Thymus (tissue), 14 donors: ENCODE measurements at places on chromosomes 12 and 14. TPM values are rescaled to one million over a fixed set of nuclear protein-coding genes. Genes with fewer than 3 reads are reported as not detected.

DNA sequence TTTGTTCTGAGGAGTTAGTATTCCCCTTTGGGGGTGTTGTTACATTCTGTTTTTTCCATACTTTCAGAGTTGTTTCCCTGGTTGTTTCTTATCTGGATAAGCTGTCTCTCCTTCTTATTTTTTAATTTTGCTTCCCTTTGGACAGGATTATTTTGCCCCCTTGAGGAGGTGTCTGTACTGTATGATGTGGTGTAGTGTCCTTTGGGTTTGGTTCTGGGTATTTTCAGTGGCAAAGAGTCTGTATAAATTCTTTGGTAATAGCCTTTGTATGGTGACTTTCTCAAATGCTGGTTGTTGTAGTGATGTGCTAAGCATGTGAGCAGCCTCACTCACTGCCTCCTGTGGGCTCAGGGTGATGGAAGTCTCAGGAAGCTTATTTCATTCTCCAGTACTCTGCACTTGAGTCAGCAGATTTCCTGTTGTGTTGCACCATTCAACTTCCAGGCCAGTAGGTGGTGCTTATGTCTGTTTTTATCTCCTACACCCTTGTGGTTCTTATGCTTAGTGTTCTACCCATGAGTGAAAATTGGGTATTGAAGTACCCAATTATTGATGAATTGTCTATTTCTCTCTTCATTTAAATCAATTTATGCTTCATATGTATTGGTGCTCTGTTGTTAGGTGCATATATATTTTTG is 103.3 kb upstream of the PMCH start:
- H3K36me3 ChIP-seq = no peaks in the 10 kb centered on the region
- H3K4me3 ChIP-seq = no peak overlapping the region
- H3K27me3 ChIP-seq = no peaks in the 10 kb centered on the region

DNA sequence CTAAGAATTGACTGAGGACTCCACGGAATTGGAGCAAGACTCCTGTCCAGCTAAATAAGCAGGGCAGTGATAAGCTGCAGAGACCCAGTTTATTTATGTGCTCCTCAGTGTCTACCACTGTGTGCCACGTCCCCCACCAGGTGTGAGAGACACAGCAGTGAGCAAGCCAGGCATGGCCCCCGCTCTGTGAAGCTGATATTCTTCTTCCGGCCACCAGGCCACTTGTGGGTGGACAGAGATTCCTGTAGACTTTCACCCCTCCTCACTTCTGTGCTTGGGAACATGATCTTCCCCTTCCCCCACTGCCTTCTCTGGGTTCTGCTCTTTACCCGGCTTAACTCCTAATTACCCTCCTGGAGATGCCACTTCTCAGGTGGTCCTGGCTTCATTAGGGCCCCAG is 21.3 kb downstream of the BRAP start:
- H3K4me3 ChIP-seq = no peak overlapping the region
- H3K27me3 ChIP-seq = no peaks in the 10 kb centered on the region

GRCh38 chr12:94187361-94187760 is 39.0 kb downstream of the PLXNC1 start:
- no peak for DNase-seq
- no peaks in the 10 kb centered on the region for H3K36me3 ChIP-seq
- no peak overlapping the region for H3K4me3 ChIP-seq
- H3K27me3 ChIP-seq = peaks cover 2% of the 10 kb centered on the region
- H3K4me1 ChIP-seq = peaks cover 19% of the 10 kb centered on the region

- peak overlapping the region; percentile 96 for H3K27ac ChIP-seq
- peaks cover 44% of the 10 kb centered on the region for H3K36me3 ChIP-seq
- H3K4me1 ChIP-seq = peaks cover 14% of the 10 kb centered on the region
- peak overlapping the region; percentile 67 for H3K4me3 ChIP-seq
- peak; percentile 37 for DNase-seq
- no peaks in the 10 kb centered on the region for H3K27me3 ChIP-seq
Measured at GRCh38 chr12:120468325-120468820, 1.2 kb downstream of the SRSF9 start.

DNA sequence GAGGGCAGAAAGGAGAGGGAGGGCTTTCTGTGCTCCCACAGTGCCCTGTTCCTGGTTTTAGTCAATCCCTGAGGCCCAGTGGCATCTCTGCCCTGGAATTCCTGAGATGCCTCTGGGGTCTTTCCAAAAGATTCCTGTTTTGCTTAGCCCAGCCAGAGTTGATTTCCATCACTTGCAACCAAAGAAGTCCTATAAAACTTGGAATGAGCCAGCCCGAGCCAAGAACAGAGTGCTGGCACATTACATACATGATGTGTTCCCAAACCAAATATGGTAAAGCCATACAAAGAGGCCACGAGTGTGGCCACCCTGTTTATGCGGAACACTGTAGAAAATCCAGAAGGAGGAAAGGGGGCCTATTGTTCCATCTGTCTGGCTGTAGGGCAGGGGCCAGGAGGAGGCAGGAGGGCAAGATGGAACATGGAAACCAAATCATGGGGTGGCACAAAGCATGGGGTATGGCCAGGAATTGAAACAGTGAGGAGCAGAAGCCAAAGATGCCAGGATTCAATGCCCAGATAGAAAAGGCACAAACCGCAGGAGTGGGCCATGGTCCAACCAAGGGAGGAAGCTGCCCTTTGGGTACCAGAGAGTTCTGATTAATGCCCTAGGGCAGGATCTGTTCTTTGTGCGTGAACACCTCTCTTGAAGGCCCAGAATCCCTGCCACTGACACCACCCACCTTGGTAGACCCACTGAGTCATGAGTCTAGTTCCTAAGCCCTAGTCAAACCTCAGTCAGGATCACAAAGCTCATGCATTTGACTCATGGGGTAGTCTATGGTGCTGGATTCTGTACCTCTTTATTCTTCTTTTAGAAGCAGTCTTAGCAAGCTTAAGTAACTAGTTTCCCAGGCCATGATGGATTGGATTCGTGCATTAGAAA is 75.2 kb downstream of the LRRC74A start:
- no peak overlapping the region for H3K4me3 ChIP-seq
- H3K4me1 ChIP-seq = peaks cover 24% of the 10 kb centered on the region
- no peaks in the 10 kb centered on the region for H3K36me3 ChIP-seq
- no peak for DNase-seq
- H3K27ac ChIP-seq = no peak overlapping the region
- no peaks in the 10 kb centered on the region for H3K27me3 ChIP-seq

DNA sequence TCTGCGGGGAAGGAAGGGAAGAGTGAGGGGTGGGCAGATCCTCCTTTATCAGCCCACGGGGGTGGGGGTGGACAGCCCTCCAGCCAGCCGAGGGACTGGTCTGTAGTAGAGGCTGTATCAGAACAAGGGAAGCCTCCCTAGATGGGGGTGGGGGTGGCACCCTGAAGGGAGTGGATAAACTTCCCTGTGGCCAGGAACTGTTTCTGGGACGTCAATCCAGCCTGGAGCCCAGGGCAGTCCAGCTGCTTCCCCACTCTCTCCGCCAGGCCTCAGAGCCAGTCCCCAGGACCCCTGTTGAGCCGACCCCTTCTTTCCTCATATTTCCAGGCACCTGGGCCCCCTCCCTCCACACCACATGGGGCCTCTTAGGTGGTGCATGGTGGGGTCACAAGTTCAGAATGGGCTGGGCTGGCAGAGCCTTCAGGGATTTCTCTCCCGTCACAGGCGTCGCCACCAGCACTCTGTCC is 6.7 kb downstream of the PLD4 start:
- H3K4me3 ChIP-seq = no peak overlapping the region
- H3K36me3 ChIP-seq = no peaks in the 10 kb centered on the region
- peaks cover 8% of the 10 kb centered on the region for H3K4me1 ChIP-seq
- no peaks in the 10 kb centered on the region for H3K27me3 ChIP-seq
- no peak overlapping the region for H3K27ac ChIP-seq

DNA sequence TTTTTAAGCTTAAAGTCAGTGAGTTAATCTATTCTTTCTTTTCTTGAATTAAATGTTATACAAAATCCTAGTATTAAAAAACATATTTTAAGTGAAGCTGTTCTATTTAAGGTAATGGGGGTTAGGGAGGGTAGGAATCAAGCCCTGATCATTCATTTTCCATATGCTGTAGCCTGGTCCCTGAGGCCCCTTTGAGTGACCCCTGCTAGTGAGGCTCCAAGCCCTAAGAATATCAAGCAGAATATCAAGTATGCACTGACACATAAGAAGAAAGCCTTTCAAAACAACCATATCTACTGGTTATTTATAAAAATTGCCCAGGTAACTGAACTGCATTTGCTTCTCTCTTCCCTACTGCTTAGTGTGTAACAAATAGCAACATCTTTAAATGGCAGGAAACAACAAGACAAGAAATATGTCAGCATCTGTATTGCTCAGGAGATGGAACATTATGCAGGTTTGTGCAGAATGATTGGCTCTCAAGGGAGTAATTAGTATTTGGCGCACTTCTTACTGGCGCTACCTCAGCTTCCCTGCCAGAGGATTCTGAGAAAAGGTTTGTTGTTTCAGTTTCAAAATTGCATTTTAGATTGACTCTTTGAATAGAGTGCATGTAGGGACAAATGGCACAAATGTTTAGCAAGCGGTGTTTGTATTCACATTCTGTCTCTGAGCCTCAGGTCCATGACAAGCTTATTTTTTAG is 223.0 kb downstream of the DUSP6 start:
- no peaks in the 10 kb centered on the region for H3K4me1 ChIP-seq
- no peak overlapping the region for H3K27ac ChIP-seq
- H3K36me3 ChIP-seq = no peaks in the 10 kb centered on the region
- H3K27me3 ChIP-seq = no peaks in the 10 kb centered on the region

DNA sequence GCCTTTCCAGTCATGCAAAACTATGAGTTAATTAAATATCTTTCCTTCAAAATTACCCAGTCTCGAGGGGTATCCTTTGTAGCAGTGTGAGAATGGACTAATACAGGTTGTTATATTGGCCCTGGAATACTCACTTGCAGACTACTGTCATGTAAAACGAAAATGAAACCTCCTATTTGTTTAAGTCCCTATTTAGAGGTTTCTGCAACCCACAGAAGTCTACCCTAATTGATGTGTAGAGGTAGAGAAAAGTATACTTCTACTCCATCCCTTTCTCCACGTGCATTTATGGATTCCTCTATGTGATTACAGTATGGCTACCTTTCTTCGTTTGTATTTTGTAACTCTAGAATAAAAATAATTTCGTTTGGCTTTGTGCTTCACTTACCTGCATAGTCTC is 371.1 kb downstream of the FSCB start:
- no peak for DNase-seq
- no peaks in the 10 kb centered on the region for H3K36me3 ChIP-seq

DNA sequence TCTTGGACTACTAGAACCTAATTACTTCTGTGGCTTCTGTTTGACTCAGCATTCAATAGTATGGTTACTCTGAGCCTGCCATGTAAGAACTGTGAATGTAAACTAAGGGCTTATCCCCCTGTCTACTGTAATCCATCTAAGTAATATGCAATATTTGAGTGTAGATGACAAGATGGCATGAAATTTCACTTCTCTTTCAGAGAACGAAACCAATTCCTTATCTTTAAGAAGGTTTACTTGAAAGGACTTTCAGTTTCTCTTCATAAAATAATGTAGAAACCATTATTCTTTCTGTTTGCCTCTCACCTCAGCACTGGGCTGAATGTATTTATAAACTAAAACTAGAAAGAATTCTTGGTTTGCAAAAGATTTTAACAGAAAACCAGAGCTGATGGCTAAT is 60.4 kb upstream of the ARID2 start:
- H3K27ac ChIP-seq = no peak overlapping the region
- no peaks in the 10 kb centered on the region for H3K36me3 ChIP-seq
- no peak overlapping the region for H3K4me3 ChIP-seq
- H3K27me3 ChIP-seq = no peaks in the 10 kb centered on the region
- H3K4me1 ChIP-seq = peaks cover 10% of the 10 kb centered on the region
- peak; percentile 19 for DNase-seq

DNA sequence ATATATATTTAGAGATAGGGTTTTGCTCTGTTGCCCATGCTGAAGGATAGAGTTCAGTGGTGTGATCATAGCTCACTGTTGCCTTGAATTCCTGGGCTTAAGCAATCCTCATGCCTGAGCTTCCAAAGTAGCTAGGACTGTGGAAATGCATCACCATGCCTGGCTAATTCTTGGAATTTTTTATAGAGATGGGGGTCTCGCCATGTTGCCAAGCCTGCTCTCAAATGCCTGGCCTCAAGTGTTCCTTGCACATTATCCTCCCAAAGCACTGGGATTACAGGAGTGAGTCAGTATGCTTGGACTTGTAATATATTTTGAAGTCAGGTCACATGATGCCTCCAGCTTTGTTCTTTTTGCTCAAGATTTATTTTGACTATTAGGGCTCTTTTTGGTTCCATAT is 178.0 kb downstream of the RPAP3 start:
- no peaks in the 10 kb centered on the region for H3K4me1 ChIP-seq
- H3K27ac ChIP-seq = no peak overlapping the region
- H3K4me3 ChIP-seq = no peak overlapping the region
- H3K36me3 ChIP-seq = no peaks in the 10 kb centered on the region
- DNase-seq = no peak

GRCh38 chr12:120799243-120800045 is 73.8 kb downstream of the ACADS start:
- H3K4me1 ChIP-seq = peaks cover 28% of the 10 kb centered on the region
- DNase-seq = no peak
- H3K27me3 ChIP-seq = no peaks in the 10 kb centered on the region
- H3K4me3 ChIP-seq = no peak overlapping the region

DNA sequence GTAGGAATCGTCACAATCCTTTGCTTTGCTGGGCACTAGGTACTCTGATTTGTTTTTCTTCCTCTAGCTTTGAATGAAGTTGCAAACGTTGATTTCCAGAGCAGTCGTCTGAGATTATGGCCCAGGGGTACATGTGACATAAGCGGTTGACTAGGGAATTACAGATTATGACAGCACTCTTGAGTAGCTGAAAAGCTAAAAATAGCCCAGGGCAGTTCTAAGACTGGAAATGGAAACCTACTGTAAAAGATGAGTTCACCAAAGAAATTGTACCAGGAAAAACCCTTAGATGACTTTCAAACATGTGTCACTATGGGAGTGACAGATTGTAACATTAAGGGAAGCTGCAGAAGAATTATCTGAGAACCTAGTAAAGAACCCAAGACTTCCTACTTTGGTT is 108.5 kb downstream of the ANO6 start:
- H3K4me1 ChIP-seq = peaks cover 3% of the 10 kb centered on the region
- no peak overlapping the region for H3K4me3 ChIP-seq
- no peaks in the 10 kb centered on the region for H3K36me3 ChIP-seq
- DNase-seq = no peak

- no peaks in the 10 kb centered on the region for H3K27me3 ChIP-seq
- H3K4me1 ChIP-seq = no peaks in the 10 kb centered on the region
- no peak overlapping the region for H3K27ac ChIP-seq
- H3K36me3 ChIP-seq = no peaks in the 10 kb centered on the region
Measured at GRCh38 chr12:72673853-72674252, 401.7 kb downstream of the TRHDE start.

- H3K4me1 ChIP-seq = no peaks in the 10 kb centered on the region
- no peak overlapping the region for H3K27ac ChIP-seq
- DNase-seq = no peak
- no peaks in the 10 kb centered on the region for H3K36me3 ChIP-seq
- H3K27me3 ChIP-seq = no peaks in the 10 kb centered on the region
Measured at GRCh38 chr12:103652808-103653207, 65.7 kb downstream of the STAB2 start.

The GALC gene
- 14.4 TPM for polyA plus RNA-seq

The VDR gene
- polyA plus RNA-seq = 3.8 TPM

The HOXC6 gene
- 0.43 TPM for polyA plus RNA-seq

The SLC25A29 gene
- polyA plus RNA-seq = 90.3 TPM

The ST8SIA1 gene
- polyA plus RNA-seq = 2.3 TPM

The CFAP251 gene
- polyA plus RNA-seq = 2.0 TPM

The NEK9 gene
- polyA plus RNA-seq = 62.1 TPM

The TEAD4 gene
- polyA plus RNA-seq = 15.1 TPM

The DAO gene
- 0.07 TPM for polyA plus RNA-seq

The GLI1 gene
- 0.71 TPM for polyA plus RNA-seq
